Fibroblast of lung (primary cell): ENCODE measurements at places on chromosomes 5 and 9. TPM values are rescaled to one million over a fixed set of nuclear protein-coding genes. Genes with fewer than 3 reads are reported as not detected.

Gene LCP2
- not detected in 2 replicates for polyA plus RNA-seq

Gene SELENOP
- 75.2 and 175 TPM in 2 replicates for polyA plus RNA-seq

Gene SLC6A18
- not detected in 2 replicates for polyA plus RNA-seq

- no peak for DNase-seq
Measured at GRCh38 chr5:6889030-6889429, 175.8 kb downstream of the TENT4A start.

DNA sequence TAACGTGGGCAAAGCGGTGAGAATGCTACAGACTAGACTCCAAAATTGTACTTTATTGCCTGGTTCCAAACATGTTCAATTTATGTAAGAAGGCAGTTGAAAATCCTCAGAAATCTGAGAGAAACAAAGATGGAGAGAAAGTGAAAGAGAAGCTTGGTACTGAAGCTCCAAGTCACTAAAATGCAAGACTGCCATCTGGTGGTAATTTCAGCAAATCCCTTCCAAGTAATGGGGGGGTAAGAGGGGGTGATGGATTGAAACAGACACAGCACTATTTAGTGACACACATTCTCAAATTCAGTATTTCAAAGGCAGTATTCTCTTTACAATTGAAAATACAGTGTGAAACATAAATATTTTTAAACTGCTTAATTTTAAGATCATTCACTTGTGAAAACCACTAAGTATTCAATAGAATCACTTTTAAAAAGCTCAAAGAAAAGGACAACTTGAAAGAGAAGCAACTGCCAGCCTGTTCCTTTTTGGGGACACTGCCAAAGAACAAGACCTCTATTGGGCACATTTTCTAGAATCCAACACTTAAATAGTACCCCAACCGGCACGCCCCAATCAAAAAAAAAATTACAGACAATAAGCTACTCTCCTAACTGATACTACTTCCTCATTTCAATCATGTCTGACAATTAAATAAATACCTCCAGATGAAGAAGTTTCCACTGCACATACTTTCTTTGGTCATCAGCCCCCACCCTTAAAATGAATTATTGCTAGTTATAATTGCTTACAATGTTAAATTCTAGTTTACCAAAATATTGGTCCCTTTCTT, 131.5 kb downstream of the AGTPBP1 start:
- peak; percentile 67 for DNase-seq
